ENCODE measurements at places on chromosomes 5 and 9. TPM values are rescaled to one million over a fixed set of nuclear protein-coding genes. Genes with fewer than 3 reads are reported as not detected.

The PCDHGB4 gene
- total RNA-seq = not detected

The FBXO4 gene
- total RNA-seq = 9.0 TPM

The DUSP1 gene
- total RNA-seq = 16.6 TPM

The SLC2A6 gene
- total RNA-seq = 10.7 TPM

The ORM2 gene
- 0.59 TPM for total RNA-seq

The DOK3 gene
- 8.0 TPM for total RNA-seq

The GPR150 gene
- not detected for total RNA-seq

The SURF1 gene
- 71.7 TPM for total RNA-seq

The PRRX2 gene
- 25.5 TPM for total RNA-seq

The TAF11L5 gene
- not detected for total RNA-seq

The FRRS1L gene
- not detected for total RNA-seq

The SLC36A2 gene
- total RNA-seq = not detected

The KIF12 gene
- total RNA-seq = 6.4 TPM

The NPR3 gene
- 0.39 TPM for total RNA-seq

The ACER2 gene
- total RNA-seq = 4.3 TPM

The PTGDS gene
- total RNA-seq = 3.1 TPM

The SLC34A3 gene
- total RNA-seq = 0.15 TPM

The DMRT3 gene
- total RNA-seq = not detected

The EPB41L4A gene
- 2.8 TPM for total RNA-seq

The BASP1 gene
- 0.34 TPM for total RNA-seq

The IL5 gene
- total RNA-seq = not detected

The CAVIN4 gene
- total RNA-seq = 0.59 TPM

The SPINK13 gene
- not detected for total RNA-seq

The RHOBTB3 gene
- total RNA-seq = 84.3 TPM

The TAF1L gene
- total RNA-seq = not detected

The NDUFAF2 gene
- total RNA-seq = 36.9 TPM

The PCDHGA12 gene
- 0.17 TPM for total RNA-seq

The KCNT1 gene
- 0.17 TPM for total RNA-seq

The QSOX2 gene
- total RNA-seq = 34.6 TPM

The TARS1 gene
- total RNA-seq = 291 TPM

The MRPS2 gene
- 85.1 TPM for total RNA-seq

The RNF38 gene
- total RNA-seq = 18.1 TPM

The CACFD1 gene
- 6.9 TPM for total RNA-seq

The INSL4 gene
- not detected for total RNA-seq

The HRCT1 gene
- 0.32 TPM for total RNA-seq

The ADAMTS2 gene
- total RNA-seq = 3.9 TPM

The CAPSL gene
- total RNA-seq = not detected

The C5orf58 gene
- total RNA-seq = not detected

The UBAP1 gene
- 30.8 TPM for total RNA-seq

The BRINP1 gene
- not detected for total RNA-seq

The FAT2 gene
- 0.05 TPM for total RNA-seq

The SLC27A6 gene
- total RNA-seq = 7.9 TPM

The PCDHB6 gene
- total RNA-seq = not detected

The OMD gene
- total RNA-seq = not detected

The BTNL3 gene
- not detected for total RNA-seq

The PKD2L2 gene
- not detected for total RNA-seq

The PCDHA9 gene
- not detected for total RNA-seq

Data from HCT116 (cell line).